ENCODE measurements at places on chromosomes 2 and 18.

DNA sequence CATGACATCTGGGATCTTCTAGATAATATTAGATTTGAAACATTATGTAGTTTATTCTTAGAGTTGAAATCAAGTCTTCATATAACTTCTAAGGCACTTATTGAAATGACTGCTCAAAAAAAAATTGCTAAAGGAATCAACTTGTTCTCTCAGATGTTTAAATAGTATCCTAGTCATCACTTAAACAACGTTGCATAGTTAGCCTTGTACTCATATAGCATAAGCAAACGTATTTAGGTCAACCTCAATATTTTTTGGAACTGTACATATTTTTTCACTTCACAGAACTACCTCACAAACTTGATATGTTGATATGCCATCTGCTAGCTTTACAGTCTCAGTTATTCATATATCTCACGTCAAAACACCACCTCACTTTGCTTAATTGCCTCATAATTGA lies 47.1 kb upstream of the CREB1 start:
- DNase-seq = no peak

- no peak for DNase-seq
Observed at GRCh38 chr2:208466920-208467298, 60.3 kb downstream of the PTH2R start.

DNA sequence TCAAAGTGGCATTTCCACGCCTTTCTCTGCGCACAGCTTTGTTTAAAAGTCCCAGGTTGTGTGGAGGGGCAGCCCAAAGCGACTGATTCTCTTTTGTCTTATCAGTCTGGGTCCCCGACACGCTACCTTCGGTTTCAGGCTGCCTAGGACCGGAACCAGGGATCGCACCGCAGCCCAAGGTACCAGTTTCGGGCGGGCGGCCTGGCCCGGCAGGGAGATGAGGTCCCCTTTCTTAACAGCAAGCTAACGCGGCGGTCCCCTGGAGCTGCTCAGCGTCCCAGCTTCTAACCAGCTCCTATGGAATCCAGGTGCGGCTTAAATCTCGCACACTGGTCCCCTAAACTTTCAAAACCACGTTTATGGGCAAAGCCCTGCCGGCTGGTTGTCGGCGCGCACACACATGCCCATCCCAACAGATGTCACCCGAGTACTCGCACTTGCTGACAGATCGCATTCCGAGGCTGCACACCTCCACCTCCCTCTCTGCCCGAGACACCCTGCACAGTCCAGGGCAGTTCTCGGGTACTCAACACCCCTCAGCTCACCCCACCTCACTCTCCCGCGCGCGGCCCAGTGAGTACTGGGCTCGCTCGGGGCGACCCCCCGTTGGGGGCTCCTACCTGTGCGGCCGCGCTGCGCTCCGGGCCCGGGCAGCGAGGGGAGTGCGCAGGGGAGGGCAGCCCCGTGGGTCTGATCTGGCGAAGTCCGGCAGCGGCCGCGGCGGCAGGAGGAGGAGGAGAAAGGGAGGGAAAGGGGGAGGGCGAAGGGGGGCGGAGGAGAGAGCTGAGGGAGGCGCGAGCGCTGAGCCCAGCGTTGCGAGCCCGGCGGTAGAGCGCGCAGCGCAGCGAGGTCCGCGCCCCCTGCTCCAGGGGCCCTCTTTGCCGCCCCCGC lies at the start of gene EFEMP1:
Gene EFEMP1, minus strand, starts transcription at position 692 of the 891 bp plus-strand sequence. CDS start 1,342 bp downstream, outside the sequence.
- DNase-seq = no peak

GRCh38 chr18:75009878-75010277 lies 199.1 kb downstream of the PTGR3 start:
- no peak for DNase-seq

- no peak for DNase-seq
Observed at GRCh38 chr2:28312307-28313219, 80.1 kb upstream of the FOSL2 start.

- DNase-seq = no peak
Observed at GRCh38 chr2:77838441-77838840, 316.3 kb upstream of the LRRTM4 start.

GRCh38 chr2:232894746-232895145 lies 24.7 kb downstream of the SNORC start:
- no peak for DNase-seq

- DNase-seq = no peak
Observed at GRCh38 chr2:198113316-198113715, 308.9 kb downstream of the PLCL1 start.

- no peak for DNase-seq
Observed at GRCh38 chr2:1591978-1592907, 152.1 kb downstream of the PXDN start.

GRCh38 chr2:64550042-64550441 lies 25.9 kb downstream of the AFTPH start:
- no peak for DNase-seq

Data from T-cell (primary cell).